CD8-positive, alpha-beta T cell (primary cell): ENCODE measurements at places on chromosomes 13 and 19.

GRCh38 chr13:99003851-99004471, 26.1 kb upstream of the DOCK9 start:
- no peak for DNase-seq

- peak; percentile 49 for DNase-seq
Measured at GRCh38 chr19:12092065-12092867, 27.7 kb downstream of the ZNF844 start.

DNA sequence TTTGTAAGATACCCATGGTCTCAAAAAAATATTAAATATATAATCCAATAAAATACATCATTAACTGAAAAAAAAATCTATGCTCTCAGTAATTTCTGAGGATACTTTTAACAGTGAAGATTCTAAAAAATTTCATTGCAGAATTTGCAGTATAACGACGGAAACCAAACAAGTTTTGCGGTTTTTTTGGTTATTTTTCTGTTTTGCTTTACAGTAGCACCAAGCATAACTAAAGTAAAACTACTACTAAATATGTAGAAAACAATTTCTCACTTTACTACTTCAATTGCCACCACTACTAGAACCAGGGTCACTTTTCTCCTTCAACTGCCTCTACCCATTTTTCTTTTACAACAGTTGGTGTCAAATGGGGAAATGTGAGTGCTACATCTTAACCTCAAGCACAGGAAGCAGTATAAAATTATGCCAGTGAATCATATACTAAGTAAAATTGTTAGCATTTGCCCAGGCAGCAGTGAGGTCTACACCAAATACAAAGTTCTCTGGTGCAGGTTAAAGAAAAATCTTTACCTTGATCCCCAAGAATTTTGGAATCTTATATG, 24.1 kb downstream of the MICU2 start:
- DNase-seq: no peak

DNA sequence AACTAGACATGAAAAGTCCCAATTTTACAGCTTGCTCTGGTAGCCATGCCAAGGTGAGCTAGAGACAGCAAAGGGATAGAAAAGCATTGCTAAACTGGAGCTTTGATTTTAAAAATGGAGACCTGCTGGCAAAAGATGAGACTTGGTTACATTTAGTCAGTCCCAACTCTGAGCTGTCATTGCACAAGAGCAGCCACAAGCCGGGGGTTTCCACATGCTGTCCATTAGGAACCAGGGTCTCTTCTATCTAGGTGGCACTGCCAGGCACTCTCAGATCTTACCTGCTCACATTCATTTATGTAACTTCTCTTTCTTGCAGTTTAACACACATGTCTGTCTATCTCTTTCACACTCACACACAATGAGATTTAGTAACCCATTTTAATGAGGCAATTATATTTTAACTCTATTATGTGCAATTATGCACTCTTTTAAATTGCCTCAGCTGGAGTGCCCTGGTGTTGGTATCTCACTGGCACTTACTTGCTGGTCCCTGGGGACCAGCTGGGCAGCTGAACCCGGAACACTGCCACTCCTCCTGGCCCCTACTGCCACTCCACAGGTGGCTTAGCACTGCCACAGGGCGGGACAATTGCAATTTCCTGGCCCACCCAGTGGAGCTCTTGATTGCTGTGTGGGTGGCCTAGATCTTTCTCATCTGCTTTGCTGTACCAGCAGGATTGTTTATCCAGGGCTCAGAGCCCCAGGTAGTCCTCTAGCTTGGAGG, 112.5 kb downstream of the COG6 start:
- DNase-seq: no peak

- no peak for DNase-seq
Measured at GRCh38 chr19:49953416-49953815, 7.6 kb downstream of the SIGLEC11 start.
